GOT3 (cell line): ENCODE measurements at places on chromosomes 5 and 9.

- no peak for DNase-seq
Measured at GRCh38 chr5:32791536-32792243, 80.6 kb downstream of the NPR3 start.

GRCh38 chr5:171477101-171477500 lies 57.7 kb downstream of the FGF18 start:
- no peak for DNase-seq

DNA sequence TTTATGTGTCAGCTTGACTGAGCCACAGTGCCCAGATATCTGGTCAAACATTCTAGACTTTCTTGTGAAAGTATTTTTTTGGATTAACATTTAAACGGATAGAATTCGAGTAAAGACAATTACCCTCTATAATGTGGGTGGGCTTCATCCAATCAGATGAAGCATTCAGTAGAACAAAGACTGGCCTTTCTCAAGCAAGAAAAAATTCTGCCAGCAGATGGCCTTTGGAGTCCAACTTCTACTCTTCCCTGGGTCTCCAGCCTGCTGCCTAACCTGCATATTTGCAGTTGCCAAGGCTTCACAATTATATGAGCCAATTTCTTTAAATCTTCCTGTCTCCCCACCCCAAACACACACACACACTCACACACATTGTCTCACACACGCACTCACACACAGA lies 86.4 kb downstream of the MED10 start:
- DNase-seq, result no peak

- DNase-seq, result peak; percentile 75
Measured at GRCh38 chr5:132389585-132390286, 20.2 kb downstream of the SLC22A5 start.

DNA sequence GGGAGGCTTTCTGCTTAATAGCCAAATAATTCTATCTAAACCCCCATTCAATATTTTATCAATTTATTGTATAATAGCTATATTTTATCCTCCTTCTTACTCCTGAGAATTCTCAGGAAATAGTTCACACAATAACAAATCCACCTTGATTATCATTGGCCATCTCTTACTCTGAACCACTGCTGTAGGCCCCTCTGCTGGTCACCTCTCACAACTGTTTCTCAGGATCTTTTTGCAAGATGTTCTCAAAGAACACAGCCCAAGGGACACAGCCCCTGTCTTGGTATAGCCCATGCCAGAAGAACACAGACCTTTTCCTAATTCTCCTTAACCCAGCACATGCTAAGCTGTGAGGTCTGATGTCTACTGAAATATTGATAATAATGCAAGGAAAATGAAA lies 74.9 kb upstream of the HTR4 start:
- no peak for DNase-seq

GRCh38 chr5:143495110-143495509 lies 91.6 kb upstream of the NR3C1 start:
- DNase-seq, result no peak

DNA sequence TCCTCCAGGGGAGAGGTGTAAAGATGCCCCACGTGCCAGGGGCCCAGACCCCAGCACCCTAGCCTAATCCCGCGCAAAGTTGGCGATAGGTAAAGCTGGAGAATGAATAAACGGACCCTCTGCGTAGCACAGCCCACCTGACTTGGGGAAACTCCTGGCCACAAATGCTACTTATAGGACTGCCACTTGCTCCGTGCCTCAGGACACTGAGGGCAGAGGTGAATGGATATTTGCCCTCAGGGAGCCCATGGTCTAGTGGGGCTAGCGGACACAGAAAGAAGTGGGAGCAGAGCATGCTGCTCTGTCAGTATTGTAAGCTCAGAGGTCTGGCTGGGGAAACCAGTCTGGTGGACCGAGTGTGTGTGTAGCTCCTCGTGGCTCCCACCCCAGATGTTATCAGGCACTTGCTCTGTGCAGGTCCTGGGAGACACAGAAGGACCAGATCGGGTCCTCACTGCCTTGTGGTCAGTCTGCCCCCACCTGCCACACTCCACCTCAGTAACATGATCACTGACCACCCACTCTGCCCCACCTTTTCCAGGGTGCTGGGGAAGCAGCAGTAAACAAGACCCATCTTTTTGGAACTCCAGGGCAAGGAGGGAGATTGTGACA lies 841 bp downstream of the GRK6 start:
- no peak for DNase-seq

GRCh38 chr5:173926359-173926758 lies 38.2 kb downstream of the CPEB4 start:
- DNase-seq, result no peak

DNA sequence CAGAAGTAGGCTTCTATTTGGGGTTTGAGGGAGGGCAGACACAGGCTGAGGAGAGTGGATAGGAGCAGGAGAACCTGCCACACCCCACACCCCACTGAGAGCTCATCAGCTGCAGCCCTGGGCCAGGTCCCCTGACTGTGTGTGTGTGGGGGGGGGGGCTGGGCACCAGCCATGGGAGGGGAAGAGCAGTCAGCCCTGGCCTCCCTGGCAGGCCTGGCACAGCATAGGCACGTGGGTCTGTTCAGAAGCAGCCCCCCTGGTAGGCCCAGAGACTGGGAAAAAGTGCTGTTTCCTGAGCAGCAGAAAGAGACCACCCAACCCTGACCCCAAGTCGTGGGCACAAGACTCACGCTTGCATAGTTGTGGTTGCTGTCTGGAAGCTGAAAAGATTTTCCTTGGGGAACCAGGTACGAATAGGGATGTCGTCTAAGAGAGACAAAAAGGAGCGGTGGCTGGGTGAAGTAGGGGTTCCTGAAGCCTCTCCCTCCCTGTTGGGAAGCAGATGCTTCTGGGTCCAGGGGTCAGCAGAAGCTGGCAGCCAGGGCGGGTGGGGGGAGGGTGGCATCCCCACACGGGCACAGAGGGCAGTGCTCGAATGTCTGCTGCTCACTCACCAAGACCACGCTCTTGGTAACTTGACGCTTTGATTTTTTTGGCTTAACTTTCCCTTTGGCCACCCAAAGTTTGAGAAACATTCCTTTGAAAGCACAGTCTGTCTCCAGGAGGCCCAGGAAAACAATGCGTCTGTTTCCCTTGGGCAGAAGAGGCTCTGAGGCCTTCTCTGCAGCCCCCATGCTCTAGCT lies 2.9 kb downstream of the NSMF start:
- DNase-seq, result no peak

GRCh38 chr5:96004754-96005153 lies 43.1 kb upstream of the ELL2 start:
- DNase-seq, result no peak
